ENCODE measurements at places on chromosomes 12 and 14. TPM values are rescaled to one million over a fixed set of nuclear protein-coding genes. Genes with fewer than 3 reads are reported as not detected.

DNA sequence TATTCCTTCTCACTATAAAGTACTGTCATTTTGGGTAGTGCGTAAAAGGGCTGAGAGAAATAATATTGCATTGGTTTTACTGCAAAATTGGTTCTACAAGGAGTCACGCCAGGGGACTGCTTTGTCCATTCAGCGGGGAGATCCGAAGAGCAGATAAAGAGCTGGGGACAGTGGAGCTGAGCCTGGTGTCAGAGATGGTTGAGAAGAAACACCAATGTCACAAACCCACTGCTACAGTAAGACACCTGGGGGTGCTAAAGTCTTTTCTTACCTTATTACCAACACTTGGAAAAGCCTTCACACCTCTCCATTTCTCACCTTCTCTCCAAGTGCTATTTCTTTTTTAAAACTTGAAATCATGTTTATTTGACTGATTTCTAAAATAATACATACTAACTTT lies 14.1 kb downstream of the IL31 start:
- H3K36me3 ChIP-seq, result no peaks in the 10 kb centered on the region
- no peak overlapping the region for H3K27ac ChIP-seq
- H3K4me1 ChIP-seq, result no peaks in the 10 kb centered on the region
- H3K4me3 ChIP-seq, result no peak overlapping the region
- peaks cover 43% of the 10 kb centered on the region for H3K27me3 ChIP-seq

DNA sequence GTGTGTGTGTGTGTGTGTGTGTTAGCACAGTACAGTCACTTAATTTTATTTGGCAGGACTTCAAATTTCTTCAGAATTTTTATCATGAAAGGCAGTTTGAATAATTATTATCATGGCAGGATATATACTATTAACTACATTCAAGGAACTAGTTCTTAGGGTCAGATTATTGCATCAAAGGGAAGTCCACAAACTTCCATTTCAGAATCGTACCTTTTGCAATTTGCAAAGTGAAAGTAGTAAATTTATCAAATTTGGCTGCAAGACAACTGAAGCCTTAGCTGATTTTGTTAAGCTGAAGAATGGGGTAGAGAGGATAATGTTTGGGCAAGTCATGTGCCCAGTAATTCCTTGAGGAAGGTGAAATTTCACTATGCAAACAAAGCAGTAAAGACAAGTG lies 68.2 kb downstream of the PLEKHG7 start:
- no peak overlapping the region for H3K27ac ChIP-seq
- peaks cover 3% of the 10 kb centered on the region for H3K36me3 ChIP-seq
- H3K27me3 ChIP-seq, result no peaks in the 10 kb centered on the region
- H3K4me3 ChIP-seq, result no peak overlapping the region
- peaks cover 26% of the 10 kb centered on the region for H3K4me1 ChIP-seq
- no peak for DNase-seq

DNA sequence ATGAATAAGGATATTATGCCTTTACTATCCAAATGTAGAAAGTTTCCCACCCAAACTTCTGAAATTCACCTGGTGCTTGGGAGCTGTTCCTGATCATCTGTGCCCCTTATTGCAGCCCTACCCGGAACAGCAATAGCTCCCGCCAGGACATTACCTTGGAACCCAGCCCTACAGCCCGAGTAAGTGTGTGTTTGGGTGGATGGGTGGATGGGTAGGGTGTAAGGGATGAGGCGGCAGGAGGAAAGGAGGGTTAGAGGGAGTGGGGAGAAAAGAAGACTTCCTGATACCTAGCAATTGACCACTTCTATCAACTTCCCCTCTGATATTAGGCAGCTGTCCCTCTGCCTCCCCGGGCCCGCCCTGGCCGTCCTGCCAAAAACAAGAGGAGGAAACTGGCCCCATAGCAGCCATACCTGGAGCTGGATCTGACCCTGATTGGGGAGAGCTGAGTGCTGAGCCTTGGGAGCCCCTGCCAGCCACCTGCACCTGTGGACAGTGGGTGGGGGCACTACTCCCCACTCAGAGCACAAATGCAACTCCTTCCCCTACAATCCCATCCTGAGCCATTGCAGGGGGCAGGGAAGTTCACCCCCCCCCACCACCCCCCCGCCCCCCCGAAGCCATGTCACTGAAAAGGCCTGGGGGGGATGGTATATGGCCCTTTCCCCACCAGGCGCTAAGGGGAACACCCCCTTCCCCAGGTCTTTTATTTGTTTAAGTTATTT lies 6.4 kb downstream of the MBD6 start:
- peaks cover 97% of the 10 kb centered on the region for H3K36me3 ChIP-seq
- H3K4me3 ChIP-seq, result no peak overlapping the region
- peaks cover 20% of the 10 kb centered on the region for H3K4me1 ChIP-seq
- DNase-seq, result no peak
- H3K27me3 ChIP-seq, result no peaks in the 10 kb centered on the region

DNA sequence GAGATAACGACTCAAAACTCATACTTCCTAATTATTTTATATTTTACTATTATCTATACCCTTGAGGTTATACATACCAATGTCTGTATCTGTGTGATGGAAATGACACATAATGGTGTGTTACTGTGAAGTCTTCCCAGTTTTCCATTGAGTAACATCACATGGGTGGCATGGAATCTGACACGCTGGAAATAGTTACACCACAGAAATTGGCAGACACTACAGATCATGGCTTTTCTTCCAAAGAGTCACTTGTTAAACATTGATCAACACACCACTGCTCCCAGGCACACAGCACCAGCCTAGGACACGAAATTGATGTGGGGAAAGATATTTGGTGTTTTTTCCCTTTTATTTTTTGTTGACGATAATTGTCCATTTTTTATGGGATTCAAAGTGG lies 33.0 kb upstream of the VWF start:
- H3K4me3 ChIP-seq, result no peak overlapping the region
- DNase-seq, result no peak
- peaks cover 5% of the 10 kb centered on the region for H3K27me3 ChIP-seq
- H3K27ac ChIP-seq, result peak overlapping the region; percentile 48
- peaks cover 49% of the 10 kb centered on the region for H3K4me1 ChIP-seq
- H3K36me3 ChIP-seq, result no peaks in the 10 kb centered on the region

DNA sequence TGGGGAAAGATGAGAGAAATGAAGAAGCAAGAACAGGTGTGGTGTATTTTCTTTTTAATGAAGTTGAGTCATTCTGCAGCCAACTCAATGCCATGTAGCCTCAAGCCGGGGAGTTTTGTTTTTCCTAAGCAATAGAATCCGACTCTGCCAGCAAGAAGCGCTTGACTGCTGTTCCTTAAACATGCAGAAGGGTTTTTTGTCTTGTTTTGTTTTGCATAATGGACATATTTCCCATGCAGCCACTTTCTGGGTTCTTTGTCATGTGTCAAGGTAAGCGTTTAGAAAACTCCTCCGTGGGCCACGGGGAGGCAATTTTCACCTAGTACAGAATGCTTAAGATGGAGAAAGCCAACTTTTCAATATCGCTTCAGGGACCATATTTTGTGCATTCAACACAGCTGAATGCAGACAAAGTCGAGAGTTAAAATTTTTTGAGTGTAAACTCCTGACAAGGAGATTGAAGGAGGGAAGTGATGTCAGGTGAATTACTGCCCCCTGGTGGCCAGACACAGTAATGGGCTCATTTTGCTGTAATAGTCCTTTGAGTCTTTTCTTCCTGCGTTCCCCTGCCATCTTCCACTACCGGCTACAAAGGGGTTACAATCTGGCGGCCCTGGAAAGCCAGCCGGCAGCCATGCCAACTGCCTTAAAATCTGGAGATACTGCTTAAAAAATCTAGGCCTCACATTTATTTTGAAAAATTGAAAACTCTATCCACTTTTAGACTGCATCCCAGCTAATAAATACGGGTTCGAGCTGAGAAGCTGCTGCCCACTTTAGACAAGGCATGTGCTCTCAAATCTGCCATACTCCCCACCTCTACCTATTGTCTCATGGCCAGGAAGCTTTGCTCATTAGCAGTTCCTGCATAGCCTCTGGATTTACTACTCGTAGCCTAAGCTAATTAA lies 3.2 kb upstream of the FICD start:
- H3K4me1 ChIP-seq, result peaks cover 20% of the 10 kb centered on the region
- H3K36me3 ChIP-seq, result no peaks in the 10 kb centered on the region
- DNase-seq, result peak; percentile 56
- no peak overlapping the region for H3K4me3 ChIP-seq

- no peak overlapping the region for H3K27ac ChIP-seq
- no peaks in the 10 kb centered on the region for H3K27me3 ChIP-seq
- no peak overlapping the region for H3K4me3 ChIP-seq
Measured at GRCh38 chr12:24285448-24285847, 336.0 kb upstream of the SOX5 start.

DNA sequence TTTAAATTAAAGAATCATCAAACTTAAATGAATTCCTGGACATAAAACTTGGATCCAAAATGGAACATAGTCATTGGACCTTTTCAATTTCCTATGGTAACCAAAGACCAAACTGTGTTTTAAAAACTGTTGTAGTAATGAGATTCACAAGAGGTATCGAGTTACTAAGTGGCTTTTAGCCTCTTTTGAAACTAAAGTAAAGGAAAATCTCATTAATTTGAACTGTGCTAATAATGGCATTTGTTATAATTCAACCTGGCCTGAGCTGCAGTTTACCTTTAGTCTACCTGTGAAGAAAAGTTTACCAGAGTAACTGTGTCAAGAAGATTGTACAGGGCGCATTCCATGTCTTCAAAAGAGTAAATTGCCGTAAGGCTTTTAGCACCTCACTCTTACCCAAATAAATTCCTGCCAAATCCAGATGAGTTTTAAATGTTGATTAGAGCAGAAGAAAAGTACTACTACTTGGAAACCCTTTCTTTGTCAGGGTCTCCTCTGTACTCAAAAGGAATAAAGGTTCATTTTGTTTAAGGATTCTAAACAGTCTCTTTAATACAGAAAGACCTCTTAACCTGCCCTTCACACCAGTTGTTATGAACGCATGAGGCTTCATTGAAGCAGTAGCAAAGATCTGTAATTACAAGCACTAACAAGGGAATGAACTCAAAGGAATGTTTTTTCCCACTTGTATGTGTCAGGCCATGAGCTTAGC lies 17.1 kb upstream of the MED13L start:
- DNase-seq, result no peak
- peaks cover 4% of the 10 kb centered on the region for H3K27me3 ChIP-seq
- H3K27ac ChIP-seq, result no peak overlapping the region
- H3K4me3 ChIP-seq, result no peak overlapping the region
- H3K36me3 ChIP-seq, result no peaks in the 10 kb centered on the region
- H3K4me1 ChIP-seq, result peaks cover 7% of the 10 kb centered on the region

Gene DIO2
- 6.4 TPM for total RNA-seq

Gene ADGRD1
- 99.5 TPM for total RNA-seq

Measured in left ventricle myocardium inferior (tissue), 1 donor.